ENCODE measurements at places on chromosomes 5 and 9.

DNA sequence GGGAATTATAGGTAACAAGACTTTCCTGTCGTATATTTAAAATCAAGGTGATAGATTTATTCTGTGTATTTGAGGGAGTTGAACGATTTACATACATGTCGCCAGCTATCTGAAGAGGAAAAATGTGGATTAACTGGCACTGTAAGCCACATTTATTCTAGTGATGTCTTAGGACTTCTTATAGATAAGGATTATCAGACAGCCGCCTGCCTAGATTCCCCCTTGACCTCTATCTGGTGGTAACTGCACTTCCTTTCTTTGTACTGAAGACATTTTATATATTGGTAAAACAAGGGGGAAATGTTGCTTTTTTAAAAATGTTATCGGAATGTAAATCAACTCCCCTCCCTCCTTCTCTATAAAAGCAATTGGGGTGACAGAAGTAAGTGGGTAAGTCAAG, 39.3 kb upstream of the F2RL2 start:
- no peak for DNase-seq

DNA sequence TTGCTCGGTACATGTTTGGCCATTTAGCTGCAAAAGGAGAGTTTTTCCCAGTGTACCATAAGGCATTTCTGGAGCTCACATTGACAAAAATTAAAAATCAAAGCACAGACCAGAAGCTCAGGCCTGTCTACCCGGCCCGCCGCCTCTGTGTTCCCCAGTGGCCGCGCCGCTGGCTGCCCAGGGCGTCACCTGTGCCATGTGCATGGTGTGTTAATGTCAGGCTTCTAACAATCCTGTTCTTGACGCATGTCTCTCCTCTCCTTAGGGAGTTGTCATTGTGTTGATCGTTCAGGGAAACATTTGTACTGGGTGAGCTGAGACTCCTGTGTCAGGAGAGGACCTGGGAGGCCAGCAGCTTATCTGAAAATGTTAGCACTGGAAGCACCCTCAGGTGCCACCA, 9.6 kb upstream of the NTNG2 start:
- DNase-seq: no peak

DNA sequence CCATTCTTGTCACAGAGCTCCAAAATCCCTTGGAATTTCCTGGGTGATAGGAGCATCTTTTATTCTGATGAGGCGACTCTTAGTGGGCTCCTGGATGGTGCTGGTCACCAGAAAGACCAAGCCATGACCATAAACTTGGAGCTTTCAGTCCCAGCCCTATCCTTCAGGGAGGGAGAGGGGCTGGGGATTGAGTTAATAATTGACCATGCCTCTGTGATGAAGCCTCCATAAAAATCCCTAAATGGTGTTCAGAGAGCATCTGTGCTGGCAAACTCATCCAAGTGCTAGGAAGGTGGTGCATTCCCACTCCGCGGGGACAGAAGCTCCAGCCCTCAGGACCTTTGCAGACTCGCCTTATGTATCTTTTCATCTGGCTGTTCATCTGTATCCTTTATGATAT, 28.7 kb downstream of the MCCC2 start:
- DNase-seq: no peak

GRCh38 chr5:157294407-157295091, 28.6 kb downstream of the CYFIP2 start:
- no peak for DNase-seq

GRCh38 chr5:111676926-111677415, 80.0 kb downstream of the NREP start:
- no peak for DNase-seq

DNA sequence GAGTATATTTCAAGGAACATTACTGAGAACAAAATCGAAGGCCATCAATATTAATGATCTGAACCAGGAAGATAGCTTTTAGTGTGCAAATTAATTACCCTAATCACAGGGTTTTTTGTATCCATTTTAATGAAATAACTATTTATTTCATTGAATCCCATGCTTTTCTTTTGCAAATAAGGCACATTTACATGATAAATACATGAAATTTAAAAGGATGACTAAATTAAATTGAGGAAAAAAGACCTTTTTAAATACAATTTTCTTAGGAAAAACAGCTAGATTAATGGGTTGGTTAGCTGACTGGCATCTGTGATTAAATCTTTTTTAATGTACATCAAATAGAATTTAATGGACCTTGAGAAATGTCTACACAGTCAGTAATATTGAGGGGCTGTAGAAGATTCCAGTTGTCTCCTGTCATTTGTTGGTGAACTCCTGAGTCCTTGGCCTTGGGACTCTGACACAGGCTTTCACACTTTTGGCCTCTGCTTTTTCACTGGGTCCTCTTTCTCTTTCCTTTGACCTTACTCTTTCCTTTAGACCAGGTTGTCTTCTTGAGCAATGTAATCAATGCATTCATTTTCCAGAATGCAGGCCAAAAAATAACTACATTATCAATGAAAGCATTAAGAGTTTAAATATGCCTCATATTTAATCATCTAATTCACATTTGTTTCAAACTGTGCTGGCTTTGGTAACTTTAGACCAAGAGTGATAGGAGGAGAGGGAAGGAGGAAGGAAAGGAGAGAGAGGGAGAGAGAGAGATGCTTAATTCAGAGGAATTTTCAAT, 511.5 kb downstream of the ZNF608 start:
- no peak for DNase-seq

- DNase-seq: no peak
These were observed 481.0 kb upstream of the PTGER4 start for GRCh38 chr5:40198736-40199135.

DNA sequence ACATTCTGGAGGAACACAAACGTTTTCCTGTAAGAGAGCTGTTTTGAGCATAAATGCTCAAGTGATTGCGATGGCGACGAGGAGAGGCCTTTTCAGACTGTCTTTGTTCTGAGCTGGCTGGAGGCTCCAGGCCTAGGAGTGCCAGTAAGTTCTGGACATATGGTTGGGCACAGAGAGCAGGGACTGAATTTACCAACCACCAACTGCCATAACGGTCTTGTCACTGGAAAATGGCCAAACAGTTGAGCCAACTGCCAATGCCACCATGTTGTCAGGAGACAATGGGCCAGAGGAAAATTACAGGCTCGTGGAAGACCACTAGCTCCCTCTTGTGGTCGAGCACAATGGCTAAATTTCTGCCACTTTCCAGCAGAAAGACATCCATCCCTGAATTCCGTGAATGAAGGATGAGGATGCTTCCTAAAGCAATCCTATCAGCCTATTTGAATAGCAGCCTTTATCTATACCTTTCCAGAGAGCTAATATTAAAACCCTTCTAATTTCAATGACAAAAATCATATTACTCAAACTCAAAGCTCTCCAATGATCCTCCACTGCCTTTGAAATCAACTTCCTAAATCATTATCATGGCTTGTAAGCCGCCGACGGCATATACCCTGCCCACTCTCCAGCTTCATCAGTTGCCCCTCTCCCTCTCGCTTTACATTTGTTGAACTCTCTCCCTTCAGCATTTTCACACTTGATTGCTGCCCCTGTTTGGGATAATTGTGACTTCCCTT, 66.9 kb upstream of the GLIS3 start:
- DNase-seq: no peak
